ENCODE measurements at places on chromosomes 6 and 20.

- no peak for DNase-seq
Measured at GRCh38 chr6:87697581-87698546, 4.2 kb downstream of the AKIRIN2 start.

- no peak for DNase-seq
Measured at GRCh38 chr6:1378065-1379016, 11.0 kb upstream of the FOXF2 start.

DNA sequence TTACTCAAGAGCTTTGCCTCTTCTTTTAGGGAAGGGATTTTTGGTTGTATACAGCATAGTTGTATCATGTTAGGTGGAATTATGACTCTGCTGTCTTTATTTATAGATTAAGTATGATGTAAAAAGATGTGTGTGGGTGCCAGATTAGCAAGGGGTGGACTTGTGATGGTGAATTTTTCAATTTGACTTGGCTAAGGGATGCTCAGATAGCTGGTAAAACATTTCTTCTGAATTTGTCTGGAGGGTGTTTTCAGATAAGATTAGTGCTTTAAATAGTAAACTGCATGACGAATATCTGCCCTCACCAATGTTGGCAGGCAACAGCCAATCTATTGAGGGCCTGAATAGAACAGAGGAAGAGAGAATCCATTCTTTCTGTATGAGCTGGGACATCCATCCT lies 173.3 kb upstream of the TNFAIP3 start:
- DNase-seq: no peak

DNA sequence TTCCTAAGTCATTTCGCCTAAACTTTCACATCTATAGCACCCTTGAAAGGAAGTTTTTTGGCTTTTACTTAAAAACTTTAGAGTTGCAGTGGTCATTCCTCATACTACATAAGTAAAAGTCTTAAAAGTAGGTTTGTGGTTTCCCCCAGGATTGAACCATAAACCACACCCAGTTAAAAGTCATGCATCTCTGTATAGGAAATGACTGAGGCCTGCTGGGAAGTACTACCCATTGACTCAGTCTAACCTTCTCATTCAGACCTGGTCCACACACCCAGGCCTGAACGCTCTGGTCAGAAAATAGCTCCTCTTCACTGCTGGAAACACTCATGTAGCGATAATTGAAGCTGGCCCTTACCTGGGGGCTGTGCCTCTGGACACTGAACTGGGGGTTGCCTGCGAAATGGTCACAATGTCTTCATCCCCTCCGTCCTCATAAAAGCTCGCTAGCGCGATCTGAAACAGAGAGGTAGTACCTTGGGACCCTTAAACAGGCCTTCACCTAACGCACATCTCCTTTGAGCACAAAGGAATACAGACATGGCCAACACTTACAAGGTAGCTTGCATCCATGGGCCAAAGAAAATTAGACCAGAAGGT lies 2.6 kb downstream of the NSFL1C start:
- DNase-seq: no peak

DNA sequence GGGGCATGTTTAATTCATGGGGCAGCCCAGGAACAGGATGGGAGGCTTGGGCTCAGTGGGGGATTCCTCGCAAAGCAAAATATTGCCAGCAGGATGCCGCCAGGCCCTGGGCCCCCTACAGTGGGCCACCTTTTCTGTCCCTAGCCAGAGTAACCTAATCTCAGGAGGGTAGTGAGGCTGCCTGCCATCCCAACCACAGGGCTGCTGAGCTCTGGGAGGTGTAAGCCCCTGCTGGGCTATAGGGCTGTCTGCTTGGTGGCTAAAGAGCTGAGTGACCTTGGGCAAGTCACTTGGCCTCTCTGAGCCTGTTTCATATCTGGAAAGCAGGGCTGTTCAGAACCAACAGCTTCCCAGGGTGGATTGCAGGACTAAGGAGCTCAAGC lies 35.7 kb upstream of the CDH22 start:
- DNase-seq: no peak

DNA sequence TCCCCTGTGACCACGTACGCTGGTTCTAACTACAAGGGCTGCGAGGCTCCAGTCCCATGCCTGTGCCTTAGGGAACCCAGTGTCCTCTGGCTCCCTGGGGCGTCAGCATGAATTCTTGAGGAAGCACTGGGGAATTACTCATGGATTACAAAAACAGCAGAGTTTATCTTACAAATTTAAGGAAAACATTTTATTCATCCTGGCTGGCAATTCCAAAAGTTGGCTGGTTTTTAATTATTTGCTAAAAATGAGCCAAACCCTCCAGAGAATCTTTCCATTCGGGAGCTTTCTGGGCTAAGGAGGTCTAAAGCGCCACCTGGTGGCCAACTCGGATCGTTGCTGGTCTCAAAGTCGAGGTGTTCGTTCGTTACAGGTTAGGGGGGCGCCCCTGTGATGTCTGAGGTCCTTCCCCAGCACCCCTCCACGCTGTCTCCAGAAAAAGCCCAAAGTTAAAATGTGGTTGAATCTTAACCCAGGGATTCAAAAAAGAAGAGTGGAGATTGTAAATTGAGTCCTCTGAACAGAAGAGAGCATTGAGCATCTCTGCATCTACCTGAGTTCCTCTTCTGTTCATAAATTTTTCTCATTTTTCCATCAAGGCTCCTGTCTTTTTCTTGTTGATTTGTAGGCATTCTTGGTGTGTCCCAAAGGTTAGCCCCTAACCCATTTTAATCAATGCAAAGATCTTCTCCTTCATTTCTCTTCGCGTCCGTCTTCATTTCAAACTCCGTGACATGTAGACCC lies 99.4 kb downstream of the BFSP1 start:
- DNase-seq: peak; percentile 33

GRCh38 chr20:57532104-57532503 lies 7.2 kb upstream of the CTCFL start:
- DNase-seq: no peak

DNA sequence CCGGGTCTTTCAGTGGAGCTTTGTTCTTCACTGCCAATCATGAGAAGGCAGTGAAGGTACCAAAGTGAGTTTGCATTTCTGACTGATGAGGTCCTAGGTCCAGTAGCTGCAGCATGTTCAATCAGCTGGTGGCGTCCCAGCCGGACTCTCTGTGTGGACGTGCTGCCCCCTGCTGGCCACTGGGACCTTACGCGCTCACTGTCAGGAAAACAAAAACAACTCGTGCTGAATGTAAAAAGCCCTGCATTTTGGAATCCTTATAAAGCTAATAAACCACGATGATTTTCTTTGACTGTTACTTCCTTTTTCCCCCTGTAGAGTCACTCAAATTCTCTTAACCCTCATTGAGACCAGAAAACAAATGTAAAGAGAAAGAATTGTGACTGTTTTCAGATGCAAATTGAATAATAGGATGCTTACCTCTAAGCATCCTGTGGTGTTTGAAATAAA lies 4.9 kb upstream of the CD24 start:
- peak; percentile 71 for DNase-seq

GRCh38 chr6:27157459-27158315 lies 89.8 kb upstream of the PRSS16 start:
- peak; percentile 81 for DNase-seq

DNA sequence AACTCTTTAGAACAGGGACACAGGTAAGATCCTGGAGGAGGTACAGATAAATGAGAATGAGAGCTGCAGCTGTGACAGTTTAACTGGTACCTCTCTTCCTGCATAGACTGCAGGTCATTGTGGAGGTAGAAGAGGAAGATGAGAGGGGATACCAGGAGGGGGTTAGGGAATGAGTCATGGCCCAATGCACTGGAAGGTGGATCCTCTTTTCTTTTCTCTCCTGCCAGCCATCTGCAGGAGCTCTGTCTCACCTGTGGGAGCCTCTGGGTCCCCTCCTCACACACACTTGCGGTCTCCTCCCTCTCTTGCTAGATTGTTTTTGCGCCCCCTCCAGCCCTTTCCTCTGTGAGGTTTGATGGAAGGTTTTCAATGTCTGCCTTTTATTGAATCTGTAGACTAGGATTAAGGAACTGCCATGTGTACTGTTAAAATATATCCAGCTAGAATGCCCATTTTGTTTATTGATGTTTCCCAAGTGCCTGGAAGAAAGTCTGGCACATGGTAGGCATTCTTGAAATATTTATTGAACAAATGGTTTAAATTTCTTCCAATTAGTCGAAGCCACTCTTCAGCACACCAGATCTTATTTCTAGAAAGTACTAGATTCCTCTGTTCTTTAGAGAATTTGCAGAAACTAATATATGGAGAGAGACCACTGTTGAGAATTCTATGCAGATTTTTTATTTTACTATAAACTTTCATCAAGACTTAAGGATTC lies 13.0 kb downstream of the C6orf163 start:
- no peak for DNase-seq

- DNase-seq: no peak
Measured at GRCh38 chr20:43376831-43377230, 80.9 kb upstream of the SRSF6 start.

- DNase-seq: no peak
Measured at GRCh38 chr20:13412806-13413445, 191.9 kb downstream of the ISM1 start.

DNA sequence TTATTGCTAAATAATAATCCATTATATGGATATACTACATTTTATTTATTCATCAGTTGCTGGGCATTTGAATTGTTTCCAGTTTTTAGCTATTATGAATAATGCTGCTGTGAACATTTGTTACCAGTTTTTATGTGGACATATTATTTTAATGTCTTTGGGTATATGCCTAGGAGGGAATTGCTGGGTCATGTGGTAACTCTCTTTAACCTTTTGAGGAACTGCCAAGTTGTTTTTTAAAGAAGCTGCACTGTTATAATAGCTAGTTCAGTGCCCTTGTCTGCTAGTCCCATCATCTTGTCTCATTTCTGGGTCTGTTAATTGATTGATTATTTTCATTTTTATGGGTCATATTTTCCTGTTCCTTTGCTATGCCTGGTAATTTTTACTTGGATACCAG lies 56.3 kb downstream of the FOXO3 start:
- no peak for DNase-seq

GRCh38 chr6:5081955-5082354 lies 3.2 kb upstream of the PPP1R3G start:
- no peak for DNase-seq

DNA sequence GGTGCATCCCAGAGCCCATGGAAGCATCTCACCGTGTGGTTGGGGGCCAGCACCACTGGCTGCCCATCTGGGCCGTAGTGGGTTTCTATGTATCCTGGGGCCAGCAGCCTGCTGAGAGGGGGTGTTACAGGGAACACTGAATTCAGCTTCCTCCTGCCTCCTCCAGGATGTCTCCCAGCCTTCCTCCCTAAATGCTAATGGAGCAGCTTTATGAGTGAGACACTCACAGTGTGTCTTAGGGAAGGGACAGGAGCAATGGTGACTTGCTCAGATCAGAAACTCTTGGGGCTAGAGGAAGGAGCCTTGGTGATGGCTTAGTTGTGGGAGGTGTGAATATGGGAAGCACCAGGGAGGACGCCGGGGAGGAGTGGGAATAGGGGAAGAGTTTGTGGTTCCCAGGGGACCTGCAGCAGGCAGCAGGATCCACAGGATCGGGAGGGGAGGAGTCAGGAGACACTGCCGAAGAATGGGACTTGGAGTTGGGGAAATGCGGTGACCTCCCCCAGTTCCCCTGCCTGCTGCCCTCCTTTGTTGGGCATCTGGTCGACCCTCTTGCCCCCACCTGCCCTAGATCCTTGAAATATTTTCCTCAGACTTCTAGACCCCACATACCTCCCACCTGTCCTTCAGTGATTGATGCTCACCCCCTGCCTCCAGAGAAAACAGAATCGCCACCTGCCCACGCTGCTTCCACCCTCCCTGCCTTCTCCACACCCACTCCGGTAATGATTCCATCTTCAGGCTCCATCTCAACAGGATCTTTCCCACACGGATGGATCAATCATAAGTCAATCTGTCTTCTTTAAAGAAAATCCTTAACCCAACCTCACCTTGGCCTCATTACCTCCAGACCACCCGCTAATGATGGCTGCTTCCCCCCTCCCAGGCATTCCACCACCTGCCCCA lies 6.6 kb downstream of the ADAM33 start:
- DNase-seq: no peak

DNA sequence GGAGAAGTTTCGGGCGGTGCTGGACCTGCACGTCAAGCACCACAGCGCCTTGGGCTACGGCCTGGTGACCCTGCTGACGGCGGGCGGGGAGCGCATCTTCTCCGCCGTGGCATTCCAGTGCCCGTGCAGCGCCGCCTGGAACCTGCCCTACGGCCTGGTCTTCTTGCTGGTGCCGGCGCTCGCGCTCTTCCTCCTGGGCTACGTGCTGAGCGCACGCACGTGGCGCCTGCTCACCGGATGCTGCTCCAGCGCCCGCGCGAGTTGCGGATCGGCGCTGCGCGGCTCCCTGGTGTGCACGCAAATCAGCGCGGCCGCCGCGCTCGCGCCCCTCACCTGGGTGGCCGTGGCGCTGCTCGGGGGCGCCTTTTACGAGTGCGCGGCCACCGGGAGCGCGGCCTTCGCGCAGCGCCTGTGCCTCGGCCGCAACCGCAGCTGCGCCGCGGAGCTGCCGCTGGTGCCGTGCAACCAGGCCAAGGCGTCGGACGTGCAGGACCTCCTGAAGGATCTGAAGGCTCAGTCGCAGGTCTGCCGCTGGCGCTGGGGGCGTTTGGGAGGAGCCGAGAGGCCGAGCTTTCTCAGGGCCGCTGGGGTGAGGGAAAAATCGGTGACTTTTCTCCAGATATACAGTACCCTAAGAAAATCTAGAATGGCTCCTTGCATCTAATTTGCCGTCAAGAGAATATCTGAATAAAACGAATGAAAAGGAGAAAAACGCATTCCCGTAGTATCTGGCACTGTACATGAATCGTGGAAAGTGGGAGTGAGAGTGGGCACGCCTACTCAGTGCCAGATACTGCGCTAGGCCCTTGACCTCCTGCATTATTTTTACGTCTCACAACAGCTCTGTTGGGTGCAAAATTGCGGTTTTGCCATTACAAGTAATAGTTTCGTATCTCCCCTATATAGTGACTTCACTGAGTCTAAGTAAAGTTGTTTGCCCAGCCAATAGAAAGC lies 1.0 kb downstream of the CALHM6 start:
- peak; percentile 25 for DNase-seq

GRCh38 chr6:44009425-44010321 lies 117.6 kb downstream of the MRPL14 start:
- no peak for DNase-seq

GRCh38 chr6:90411292-90411781 lies 114.7 kb upstream of the BACH2 start:
- DNase-seq: peak; percentile 56

GRCh38 chr6:146224449-146224848 lies 195.6 kb downstream of the GRM1 start:
- DNase-seq: no peak

DNA sequence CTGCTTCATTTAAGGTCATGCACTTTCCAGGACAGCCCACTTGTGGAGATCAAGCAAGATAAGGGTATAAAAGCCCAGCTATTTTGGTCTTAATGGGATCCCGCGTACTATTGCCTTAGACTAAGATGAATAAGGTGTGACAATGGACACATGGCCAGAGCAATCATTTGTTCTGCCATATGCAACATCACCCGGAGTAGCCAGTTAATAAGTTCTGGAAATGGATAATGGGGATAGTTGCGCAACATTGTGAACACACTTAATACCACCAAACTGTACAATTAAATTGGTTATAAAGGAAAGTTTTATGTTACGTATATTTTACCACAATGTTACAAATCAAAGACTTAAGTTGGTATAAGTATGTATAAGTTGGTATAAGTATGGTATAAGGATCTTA lies 674.5 kb downstream of the HDGFL1 start:
- DNase-seq: no peak

GRCh38 chr20:40335437-40335836 lies 353.6 kb downstream of the MAFB start:
- no peak for DNase-seq

GRCh38 chr6:2086326-2086965 lies 159.0 kb downstream of the GMDS start:
- DNase-seq: no peak

- DNase-seq: no peak
Measured at GRCh38 chr20:58894652-58895447, 42.3 kb downstream of the GNAS start.

All from effector memory CD8-positive, alpha-beta T cell (primary cell).